PC-3 (cell line): ENCODE measurements at places on chromosomes 3 and 15. TPM values are rescaled to one million over a fixed set of nuclear protein-coding genes. Genes with fewer than 3 reads are reported as not detected.
A peak's percentile ranks its signal among the peaks of the same experiment; 100 is the strongest.

DNA sequence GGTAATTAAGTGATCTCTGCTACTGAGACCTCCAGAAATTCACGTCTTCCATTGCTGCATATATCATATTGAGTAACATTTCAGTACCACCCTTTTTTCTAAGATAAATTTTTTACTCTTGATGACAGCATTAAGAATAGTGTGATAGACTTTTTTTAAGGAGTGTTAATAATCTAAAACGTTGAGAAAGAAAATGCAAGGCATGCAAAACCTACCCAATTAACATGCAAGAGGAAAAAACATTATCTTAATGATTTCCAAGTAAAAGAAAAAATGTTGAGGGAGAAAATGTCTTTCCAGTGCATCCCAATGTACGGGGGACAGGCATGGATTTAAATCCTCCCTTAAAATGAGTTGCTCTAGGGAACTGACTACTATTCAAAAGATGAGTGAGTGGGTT is 740 bp downstream of the CLDN16 start:
- no peak for DNase-seq

GRCh38 chr3:71416876-71417275 is 166.7 kb downstream of the FOXP1 start:
- peak; percentile 35 for DNase-seq

DNA sequence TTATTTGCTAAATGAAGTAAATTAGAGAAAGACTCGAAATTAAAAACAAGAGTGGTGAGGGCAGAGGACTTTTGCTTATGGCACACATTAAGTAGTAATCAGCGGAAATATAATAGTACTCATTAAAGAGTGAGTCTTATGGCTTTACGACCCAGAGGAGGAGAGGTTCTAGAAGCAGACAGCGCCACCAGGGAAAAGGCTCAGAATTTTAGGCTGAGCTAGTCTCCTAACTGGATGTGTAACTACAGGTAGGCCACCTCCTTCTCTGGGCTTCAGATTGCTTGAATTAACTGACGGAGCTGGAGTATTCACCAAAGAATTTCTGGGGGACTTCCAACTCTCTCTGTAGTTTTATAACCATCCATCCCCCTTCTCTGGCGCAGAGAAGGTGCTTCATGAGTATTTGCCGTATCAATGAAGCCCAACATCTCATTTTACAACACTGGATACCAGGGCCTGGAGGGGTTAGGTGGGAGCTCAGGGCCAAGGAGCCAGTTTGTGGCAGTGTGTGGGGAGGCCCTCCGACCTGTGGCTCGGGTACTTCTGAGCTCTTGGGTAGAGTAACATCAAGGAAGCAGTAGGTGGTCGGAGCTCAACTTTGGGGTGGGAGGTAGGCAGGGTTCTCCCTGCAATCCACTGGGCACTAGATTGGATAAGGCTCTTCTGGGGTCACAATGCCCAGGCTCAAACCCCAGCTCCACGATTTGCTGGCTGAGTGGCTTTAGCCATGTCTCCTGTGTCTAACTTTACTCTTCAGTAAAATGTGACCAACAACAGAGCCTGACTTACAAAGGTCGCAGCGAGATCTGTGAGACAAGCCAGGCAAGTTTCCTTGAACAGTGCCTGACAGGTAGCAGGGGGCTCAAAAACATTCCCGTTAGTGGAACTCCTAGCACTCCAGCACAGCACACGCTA is 1.1 kb downstream of the CHCHD4 start:
- DNase-seq: peak; percentile 57

- peak; percentile 19 for DNase-seq
Measured at GRCh38 chr3:118425272-118425837, 609.3 kb downstream of the IGSF11 start.

GRCh38 chr3:149195221-149195620 is 26.4 kb downstream of the CP start:
- no peak for DNase-seq

DNA sequence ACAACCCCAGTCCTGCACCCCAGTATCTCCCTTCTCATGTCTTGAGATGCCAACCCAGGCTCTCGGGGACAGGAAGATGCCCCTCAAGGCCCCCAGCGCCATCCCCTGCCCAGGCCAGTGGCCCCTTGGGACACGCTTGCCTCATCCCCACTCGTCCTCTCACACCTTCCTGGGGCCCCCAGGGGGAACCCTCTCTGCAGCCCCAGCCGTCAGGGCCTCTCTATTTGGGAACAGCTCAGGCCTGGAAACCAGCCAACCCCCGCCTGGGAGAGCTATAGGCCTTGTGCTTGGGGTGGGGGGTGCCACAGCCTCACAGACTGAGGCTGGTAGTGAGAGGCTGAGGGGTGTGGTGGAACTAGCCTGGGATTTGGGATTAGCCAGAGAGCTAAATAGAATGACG is 7.8 kb downstream of the LINGO1 start:
- no peak for DNase-seq

- peak; percentile 76 for DNase-seq
Measured at GRCh38 chr3:111669926-111670630, 74.9 kb upstream of the ZBED2 start.

GRCh38 chr3:113105966-113106660 is 105.2 kb upstream of the BOC start:
- no peak for DNase-seq

DNA sequence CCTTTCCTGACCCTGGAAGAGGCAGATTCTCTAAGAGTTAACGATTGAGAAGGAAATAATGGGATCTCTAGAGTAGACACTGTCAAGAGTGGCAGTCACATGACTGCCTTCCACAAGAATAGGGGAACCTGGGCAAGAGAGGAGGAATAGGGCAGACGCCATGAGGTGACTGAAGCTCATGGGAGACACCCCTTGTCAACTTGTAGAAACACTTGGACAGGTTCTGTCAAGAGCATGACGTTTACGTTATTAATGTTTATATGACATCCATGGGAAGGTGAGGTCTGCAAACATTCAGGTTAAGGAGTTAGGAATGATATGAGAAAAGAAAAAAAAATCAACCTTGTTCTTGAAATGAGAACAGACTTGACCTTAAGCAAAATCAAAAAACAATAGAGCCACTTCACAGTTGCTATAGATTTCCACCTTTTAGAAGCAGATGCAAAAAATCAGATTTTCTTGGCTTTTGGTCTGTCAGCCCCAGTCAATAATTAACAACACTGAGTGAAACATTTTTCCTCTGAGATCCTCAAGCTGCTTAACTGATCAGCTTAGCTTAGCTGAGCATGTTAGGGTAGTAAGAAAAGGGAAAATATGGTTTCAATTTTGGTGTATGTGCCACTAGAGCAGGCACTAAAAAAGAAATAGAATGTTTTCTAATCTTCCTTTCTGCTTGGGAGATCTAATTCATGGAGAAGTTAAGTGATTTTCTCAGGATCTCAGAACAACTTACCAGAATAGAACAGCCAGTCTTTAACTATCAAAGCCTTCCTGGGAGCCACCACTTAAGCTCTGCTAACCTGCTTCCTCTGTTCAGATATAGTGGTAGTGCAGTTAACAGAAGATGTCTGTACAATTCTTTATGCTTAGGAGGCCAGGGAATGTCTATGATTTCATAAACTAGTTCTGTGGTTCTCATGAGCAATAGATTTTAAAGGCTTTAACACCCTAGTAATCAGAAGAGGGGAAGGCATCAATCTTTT is 116.9 kb downstream of the B3GALNT1 start:
- no peak for DNase-seq

DNA sequence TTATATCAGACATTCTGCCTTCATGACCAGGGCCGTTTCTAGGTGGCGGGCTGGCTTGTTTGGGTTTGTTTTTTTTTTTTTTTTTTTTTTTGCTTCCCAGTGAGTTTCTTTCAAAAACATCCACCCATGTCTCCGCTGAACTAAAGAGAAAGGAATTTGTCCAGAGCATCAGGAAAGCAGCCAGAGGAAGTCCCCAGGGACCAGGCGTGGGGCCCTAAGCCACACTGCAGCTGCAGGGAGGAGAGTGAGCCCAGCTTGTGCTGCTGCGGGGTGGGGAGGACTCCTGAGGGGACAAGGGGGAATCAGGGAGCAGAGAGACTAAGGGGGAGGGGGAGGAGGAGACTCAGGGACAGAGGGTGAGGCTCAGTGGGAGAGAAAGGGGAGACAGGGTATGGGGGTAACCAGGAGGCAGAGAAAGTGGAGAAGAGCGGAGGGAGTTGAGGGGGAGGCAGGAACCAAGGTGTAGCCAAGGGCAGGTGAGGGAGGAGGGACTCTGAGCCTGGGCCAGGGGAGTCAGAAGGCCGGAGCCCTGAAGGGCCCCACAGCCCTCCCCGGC is 49.5 kb downstream of the CYP11A1 start:
- peak; percentile 11 for DNase-seq

- DNase-seq: peak; percentile 17
Measured at GRCh38 chr3:30496066-30496966, 110.1 kb upstream of the TGFBR2 start.

- no peak for DNase-seq
Measured at GRCh38 chr3:118531816-118532215, 502.8 kb downstream of the IGSF11 start.

DNA sequence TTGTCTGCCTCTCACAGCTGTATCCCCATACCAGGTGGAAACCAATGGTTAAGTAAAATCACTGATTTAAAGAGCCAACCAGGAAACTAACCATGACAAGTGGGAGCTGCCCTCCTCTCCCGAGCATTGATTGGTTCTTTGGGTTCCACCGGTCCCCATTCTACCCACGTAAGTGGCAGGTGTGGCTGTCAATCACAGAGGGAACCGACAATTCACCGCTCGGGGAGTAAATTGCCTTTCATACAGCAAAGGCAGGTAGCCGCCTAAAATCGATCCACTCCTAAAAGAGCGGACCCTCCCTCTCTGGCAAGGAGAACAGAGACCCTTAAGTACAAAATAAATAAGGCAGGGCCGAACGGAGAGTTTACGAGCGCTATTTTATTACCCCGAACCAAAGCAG is 1.2 kb downstream of the ERC2 start:
- DNase-seq: peak; percentile 87

- peak; percentile 10 for DNase-seq
Measured at GRCh38 chr3:192986379-192986778, 68.7 kb upstream of the MB21D2 start.

The GTF2A2 gene
- 53.8 and 83.9 TPM in 2 replicates for total RNA-seq

The DENND4A gene
- total RNA-seq: 6.2 and 11.6 TPM in 2 replicates

The CCNDBP1 gene
- 34.3 and 38.5 TPM in 2 replicates for total RNA-seq
